ENCODE measurements at places on chromosomes 3 and 15.
A peak's percentile ranks its signal among the peaks of the same experiment; 100 is the strongest.

DNA sequence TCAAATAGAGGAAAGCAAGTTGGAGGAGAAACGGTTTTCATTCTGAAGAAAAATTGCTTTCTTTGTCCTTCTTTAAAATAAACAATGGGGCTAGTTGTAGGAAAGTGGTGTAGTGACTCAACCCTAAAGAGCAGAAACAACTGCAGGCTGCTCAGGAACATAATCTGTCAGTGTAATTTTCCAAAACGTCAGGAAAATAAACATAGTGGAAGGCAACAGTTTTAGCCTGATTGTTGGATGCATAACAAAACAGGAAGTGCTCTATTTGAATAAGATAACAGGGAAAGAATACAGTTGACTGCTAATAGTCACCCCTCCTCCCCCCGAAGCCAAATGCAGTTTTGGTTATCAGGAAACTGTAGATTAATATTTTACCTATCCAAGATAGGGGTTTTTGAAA, 167.6 kb downstream of the ECT2 start:
- peak; percentile 82 for DNase-seq

- no peak for DNase-seq
These were observed 73.7 kb downstream of the IGSF11 start for GRCh38 chr3:118960876-118961450.

- DNase-seq, result no peak
These were observed 29.1 kb upstream of the TCAIM start for GRCh38 chr3:44309500-44309899.

- DNase-seq, result no peak
These were observed 78.4 kb upstream of the OSTN start for GRCh38 chr3:191120447-191121298.

DNA sequence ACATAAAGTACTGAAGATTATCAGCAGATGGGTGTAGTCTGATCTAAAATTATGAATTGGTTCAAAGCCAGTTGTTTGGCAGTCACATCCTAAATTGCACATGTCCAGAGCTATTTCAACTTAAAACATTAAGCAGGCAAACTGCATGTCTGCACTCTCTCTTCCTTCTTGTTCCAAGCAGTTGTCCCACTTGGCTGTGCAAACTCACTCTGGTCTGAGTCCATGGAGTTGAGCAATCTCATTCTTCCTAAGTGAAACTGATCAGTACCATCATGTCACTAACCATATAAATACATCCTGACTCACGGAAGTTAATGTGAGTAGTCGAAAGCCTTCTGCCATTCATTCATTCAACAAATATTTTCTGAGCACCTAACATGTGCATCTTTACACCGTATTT, 353.0 kb downstream of the ROBO1 start:
- peak; percentile 55 for DNase-seq

GRCh38 chr3:45792516-45793172, 3.7 kb downstream of the SLC6A20 start:
- no peak for DNase-seq

DNA sequence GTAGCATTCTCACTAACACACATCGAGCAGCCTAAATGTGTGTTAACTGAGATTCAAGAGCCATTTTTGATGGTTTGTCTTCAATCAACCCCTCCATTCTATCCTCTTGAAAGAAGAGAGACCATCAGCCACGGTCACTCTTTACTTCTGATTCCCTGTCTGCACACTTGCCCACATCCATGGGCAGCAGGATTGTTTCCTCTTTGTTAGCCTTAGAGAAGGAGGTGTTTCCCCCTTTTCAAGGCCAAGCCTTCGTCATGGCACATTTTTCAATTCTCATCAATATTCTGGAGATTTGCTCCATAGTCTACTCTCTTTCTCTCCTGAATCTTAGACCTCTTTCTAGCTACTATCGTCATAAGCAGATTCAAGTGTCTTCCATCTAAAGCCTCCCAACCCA, 522.4 kb upstream of the NAALADL2 start:
- no peak for DNase-seq

GRCh38 chr15:101070502-101071273, 151.5 kb downstream of the LRRK1 start:
- DNase-seq, result peak; percentile 95

- no peak for DNase-seq
These were observed 2.6 kb downstream of the PLA2G4F start for GRCh38 chr15:42153874-42154211.

DNA sequence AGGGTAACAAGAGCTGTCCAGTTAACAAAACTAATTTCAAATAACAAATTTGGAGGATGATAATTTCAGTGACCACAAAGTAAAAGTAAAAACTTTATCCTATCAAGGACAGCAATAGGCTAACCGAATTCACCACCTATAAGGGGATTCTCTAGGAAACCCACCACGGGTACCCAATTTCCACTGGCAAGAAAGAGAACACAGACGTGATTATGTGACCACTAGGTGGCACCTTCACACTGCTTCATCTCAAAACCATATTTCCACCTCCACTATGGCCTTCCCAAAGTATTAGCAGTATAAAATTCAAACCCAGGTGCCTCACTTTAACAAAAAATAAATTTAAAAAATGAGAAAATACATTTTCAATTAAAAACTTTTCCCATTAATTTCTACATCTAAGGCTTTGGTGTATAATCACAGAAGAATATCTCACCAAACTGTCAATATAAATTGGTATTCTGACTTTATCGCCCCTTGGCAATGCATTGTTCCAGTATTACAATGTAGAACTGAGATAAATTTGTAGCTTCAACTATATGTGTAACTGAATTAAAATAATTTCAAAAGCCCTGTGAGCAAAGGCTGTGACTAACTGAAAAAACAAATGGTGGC, 96.5 kb downstream of the FSIP1 start:
- DNase-seq, result peak; percentile 62

- peak; percentile 39 for DNase-seq
These were observed 1.9 kb downstream of the UQCRC1 start for GRCh38 chr3:48607519-48607918.

- DNase-seq, result no peak
These were observed 148.9 kb downstream of the ROBO1 start for GRCh38 chr3:79618883-79619282.

- DNase-seq, result no peak
These were observed 29.4 kb downstream of the PLAAT1 start for GRCh38 chr3:193270451-193270850.

GRCh38 chr3:114378760-114379159, 84.9 kb downstream of the TIGIT start:
- no peak for DNase-seq

Measured in mesenchymal stem cell (in vitro differentiated cells and primary cell).